ENCODE measurements at places on chromosomes 5 and 9.
A peak's percentile ranks its signal among the peaks of the same experiment; 100 is the strongest.

GRCh38 chr5:149546974-149547373, 4.3 kb downstream of the CSNK1A1 start:
- DNase-seq = no peak

DNA sequence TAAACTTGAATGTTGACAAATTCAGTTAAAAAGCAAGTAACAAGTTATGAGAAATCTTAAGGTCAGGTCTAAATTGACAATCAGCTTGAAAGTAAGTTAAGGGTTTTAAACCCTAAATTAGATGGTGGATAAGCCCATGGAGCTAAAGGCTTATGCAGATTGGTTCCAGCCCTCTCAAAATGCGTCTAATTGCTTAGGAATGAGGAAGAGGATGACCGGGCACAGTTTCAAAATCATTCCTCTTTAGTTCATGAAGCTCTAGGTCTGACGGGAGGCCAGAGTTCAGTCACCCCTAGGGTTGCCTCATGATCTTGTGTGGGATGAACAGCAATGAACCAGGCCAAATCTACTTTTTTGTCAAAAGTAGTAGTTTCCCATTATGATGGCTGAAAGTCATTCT, 75.4 kb downstream of the SLC38A9 start:
- peak; percentile 62 for DNase-seq

- DNase-seq = no peak
Observed at GRCh38 chr9:7828334-7828733, 28.8 kb upstream of the DMAC1 start.

DNA sequence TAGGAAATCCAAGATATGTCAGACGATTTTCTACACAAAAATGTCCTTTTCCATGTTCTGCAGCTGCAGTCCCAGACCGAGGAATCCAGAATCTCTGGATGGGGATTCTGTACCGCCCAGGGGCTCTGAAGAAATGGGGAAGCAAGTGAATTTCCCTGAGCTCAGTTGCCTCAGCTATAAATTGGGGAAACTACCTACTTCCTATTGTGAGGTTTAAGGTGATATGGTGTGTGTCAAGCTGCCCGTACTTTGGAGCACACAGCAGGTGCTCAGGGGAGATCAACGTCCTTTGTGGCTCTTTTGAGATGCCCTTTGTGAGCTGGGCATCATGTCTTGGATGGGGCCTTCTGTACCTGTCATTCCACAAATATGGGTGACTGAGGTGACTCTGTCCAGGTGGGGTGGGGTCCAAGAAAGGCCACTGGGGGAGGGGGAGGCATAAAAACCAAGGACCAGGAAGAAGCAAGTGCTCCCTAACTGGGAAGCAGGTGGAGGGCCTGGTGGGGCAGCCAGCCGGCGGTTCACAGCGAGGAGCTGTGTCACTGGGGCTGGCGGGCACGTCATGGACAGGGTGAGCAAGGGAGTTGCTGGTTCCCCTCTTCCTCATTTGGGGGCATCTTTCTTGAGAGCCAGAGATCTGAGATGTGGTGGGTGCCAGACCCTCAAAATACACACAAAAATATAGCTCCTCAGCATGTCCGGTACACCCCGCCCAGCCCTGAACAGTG, 116.0 kb downstream of the CRB2 start:
- DNase-seq = no peak

GRCh38 chr9:135960411-135961276, 529 bp downstream of the UBAC1 start:
- no peak for DNase-seq

- DNase-seq = peak; percentile 34
Observed at GRCh38 chr5:33890131-33891032, 1.4 kb downstream of the ADAMTS12 start.

DNA sequence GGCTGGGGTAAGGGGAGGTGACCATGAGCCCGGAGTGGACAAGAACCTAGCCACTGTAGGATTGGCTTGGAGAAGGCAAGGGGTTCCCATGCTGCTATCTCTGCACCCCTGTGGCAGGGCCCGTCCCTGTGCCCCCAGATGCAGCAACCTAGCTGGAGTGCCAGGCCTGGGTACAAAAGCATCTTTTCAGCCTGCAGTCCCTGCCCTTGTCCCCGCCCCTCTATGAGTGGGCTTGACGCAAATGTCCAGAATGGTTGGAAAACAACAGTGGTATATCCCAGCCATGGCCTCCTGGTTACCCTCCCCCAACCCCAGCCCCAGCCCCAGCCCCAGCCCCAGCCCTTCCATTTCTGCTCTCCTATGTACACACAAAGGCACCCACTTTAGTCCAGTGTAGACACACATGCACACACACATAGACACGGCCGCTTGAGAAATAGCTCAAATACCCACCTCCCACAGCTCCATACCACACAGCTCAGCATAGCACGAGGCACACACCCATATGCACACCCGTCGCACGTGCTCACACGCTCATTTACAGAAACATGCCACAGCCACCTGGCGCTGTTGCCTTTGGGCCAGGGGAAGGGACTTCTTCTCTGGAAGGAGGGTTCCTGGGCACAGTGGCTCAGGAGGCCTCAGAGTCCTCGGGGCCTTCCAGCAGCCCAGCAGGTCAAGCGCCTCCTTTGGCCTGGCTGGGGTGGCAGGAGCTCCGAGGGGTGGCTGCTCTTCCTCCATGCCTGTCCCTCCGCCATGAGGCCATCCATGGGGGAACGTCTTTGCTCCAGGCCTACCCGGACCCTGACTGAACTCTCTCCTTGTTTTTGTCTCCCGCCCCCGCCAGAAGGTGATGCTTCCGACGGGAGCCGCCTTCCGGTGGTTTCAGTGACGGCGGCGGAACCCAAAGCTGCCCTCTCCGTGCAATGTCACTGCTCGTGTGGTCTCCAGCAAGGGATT, 34.1 kb downstream of the CXXC5 start:
- no peak for DNase-seq

GRCh38 chr5:21143686-21144085, 1155.7 kb upstream of the CDH18 start:
- no peak for DNase-seq

GRCh38 chr5:40682154-40683017, 2.7 kb downstream of the PTGER4 start:
- no peak for DNase-seq

DNA sequence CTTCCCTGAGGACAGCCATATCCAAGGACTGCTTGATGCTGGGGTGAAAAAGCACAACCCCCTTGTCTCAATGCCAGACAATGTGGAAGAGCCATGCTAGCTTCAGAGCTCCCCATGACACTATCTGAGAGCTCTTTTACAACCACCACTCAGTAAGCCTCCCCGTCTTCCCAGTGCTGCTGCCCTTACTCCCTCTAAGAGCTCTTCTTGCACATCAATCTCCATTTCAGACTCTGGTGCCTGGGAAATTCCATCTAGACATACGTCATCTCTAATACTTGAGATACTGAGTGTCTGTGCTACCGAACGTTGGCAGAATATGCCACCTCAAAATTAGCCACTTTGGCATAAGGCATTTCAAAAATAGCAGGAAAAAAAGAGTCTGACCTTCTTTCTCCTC, 94.5 kb downstream of the EDIL3 start:
- DNase-seq = peak; percentile 33

DNA sequence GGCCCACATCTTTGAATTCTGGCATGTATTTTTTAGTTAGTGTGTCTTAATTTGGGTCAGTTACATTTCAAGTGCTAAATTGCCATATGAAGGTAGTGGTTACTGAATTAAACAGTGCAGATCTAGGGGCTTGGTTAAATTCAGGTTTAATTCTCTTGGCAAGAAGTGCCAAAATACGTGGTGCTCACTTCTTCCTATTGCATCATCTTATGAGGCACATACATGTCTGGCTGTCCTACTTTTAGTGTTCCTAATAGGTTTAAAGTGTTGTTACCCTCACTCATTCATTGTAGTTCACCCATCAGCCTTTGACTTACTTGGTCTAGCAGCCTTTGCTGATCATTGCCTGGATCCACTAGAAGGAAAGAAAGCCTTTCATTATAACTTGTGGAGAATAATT, 59.5 kb downstream of the RPS6 start:
- no peak for DNase-seq

GRCh38 chr5:40796487-40796889, 1.7 kb downstream of the PRKAA1 start:
- peak; percentile 43 for DNase-seq

DNA sequence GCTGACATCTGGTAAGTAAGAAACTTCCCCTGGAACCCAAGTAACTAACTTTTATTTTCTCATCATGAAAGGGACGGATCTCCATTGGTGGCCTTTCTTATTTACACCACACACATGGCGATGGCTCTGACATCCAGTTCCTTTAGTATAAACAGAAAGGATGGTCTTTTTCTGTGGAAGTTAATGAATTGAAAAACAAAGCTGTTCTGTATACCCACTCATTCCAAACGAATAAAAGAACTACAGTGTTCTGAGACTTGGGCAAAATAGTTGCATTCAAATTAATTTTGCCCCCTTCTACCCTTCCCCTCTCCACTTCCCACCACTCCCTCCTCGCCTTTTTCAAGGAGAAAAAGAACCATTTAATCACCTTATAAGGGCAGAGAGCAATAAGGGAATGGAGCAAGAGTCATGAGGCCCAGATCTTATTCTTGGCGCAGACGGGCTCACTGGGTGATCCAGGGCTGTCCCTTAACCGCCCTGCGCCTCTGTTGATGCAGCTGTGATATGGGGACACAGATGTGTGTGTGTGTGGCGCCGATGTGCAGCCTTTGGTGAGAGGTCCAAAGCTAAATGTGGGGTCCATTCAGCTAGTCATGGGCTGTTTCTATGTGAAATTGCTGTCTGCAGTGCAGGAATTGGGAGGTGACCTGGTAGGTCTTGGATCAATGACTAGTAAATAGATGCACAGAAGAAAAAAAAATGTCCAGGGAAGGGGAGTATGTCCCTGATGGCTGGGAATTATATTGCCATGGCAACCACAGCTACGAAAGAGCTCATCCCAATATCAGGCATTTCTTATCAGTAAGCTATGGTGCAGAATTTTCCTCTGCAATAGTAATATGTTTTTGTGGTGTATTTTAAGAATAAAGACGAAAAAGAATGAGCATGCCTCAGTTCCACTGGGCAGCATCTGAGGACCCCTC, 141.5 kb upstream of the ERCC6L2 start:
- DNase-seq = no peak

DNA sequence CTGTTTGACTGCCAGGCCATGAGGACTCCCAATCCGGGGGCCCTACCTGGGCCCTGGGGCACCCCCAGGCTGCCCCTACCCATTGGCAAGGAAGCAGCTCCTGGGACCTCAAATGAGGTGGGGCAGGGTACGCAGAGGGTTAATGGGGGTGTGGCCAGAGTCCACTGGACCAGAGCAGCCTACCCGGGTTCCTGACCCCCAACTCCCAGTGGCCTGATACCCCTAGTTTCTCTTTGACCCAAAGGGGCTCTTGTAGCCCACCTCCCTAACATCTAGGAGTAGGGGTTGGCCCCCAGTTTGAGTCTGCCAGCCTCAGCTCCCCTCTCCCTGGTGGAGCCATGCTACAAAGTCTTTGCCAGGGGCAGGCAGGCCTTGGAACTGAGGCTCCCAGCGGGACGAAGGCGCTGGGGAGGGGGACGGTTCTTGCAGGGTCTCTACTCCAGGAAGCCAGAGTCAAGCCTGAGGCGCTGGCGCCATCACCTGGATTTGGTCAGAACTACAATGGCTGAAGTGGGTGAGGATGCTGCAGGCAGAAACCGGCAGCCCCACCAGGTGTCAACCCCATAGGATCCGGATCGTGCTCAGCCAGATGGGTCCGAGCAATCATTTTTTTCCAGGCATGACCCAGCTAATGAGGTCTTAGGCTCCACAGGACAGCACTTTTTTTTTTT, 8.4 kb upstream of the CERCAM start:
- peak; percentile 55 for DNase-seq

GRCh38 chr5:151036556-151036955, 16.2 kb downstream of the GPX3 start:
- no peak for DNase-seq

DNA sequence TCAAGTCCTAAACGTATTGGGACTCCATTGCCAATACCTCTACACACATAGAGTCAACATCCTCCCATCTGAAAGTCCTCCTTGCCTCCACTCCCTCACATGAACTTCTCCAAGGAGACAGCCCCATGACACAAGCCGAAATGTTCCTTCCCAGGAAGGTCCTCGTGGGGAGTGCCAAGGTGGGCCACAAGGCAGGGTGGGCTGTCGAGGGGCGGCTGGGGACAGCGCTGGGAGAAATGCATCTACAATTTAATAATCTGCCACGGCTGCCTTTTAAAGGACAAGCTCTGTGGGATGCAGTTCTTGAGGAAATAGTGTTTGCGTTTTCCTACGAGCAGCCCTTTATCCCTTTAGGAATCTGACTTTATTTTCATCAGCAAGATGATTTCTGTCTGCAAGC, 138.7 kb downstream of the GABBR2 start:
- no peak for DNase-seq

- DNase-seq = peak; percentile 56
Observed at GRCh38 chr5:8729437-8729836, 816.4 kb downstream of the SEMA5A start.

- no peak for DNase-seq
Observed at GRCh38 chr5:119379942-119380547, 24.2 kb downstream of the TNFAIP8 start.
